ENCODE measurements at places on chromosomes 6 and 20. TPM values are rescaled to one million over a fixed set of nuclear protein-coding genes. Genes with fewer than 3 reads are reported as not detected.

Gene ANKS1A
- total RNA-seq = 9.5 TPM

DNA sequence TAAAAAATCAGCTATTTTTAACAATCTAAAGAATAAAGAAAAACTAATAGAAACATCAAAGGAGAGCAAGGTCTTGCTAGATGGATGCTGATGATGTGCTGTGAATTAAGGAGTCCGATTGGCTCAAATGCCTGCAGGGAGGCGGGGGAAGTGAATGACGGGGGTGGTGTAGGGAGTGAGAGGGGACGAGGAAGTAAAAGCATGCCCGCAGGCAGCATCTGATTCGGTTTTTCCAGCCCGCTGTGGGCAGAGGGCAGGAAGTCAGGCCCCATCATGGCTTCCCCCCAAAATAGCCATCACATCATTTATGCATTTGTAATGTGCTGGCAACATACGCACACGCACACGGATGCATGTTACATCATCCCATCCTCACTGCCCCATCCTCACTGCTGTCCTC is 10.3 kb downstream of the RSPO4 start:
- no peak for DNase-seq

Gene MRPS26
- total RNA-seq = 68.0 TPM

DNA sequence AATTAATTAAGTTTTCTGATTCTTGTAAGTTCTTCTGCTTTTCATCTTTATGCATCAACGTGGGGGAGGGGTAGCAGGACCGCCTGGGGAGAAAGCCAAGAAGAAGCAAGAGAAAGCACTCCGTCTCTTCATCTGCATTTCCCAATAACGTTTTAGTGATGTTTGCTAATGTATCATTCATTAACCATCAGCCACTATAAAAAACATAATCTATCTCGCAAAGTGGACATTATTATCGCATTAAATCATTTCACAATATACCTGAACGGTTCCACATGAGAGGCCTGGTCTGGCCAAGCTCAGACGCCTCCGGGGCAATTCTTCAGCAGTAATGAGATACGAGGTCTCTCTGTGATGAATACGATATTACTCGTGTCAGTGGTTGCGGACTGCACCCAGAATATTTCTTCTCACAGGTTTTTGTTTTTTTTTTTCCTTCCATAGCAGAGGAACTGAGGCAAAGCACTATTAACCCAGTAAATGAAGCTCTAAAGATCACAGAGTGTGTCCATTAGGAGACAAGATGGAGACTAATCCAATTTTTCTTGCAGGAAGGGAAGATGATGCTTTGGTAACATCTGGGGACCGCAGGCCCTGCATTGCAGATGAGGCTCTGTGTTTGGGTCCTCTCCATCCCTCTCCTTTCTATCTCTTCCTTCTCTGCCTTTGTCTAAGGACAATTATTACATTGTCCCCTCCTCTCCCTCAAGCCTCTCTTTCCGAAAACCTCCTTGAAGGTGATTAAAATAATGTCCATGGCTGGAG is 156.1 kb downstream of the SLC35B3 start:
- peak; percentile 6 for DNase-seq

- DNase-seq = no peak
These were observed 21.6 kb upstream of the POM121L2 start for GRCh38 chr6:27333642-27334040.
